ENCODE measurements at places on chromosomes 5 and 9.

- no peak for DNase-seq
Observed at GRCh38 chr5:140249536-140249935, 53.4 kb downstream of the PFDN1 start.

DNA sequence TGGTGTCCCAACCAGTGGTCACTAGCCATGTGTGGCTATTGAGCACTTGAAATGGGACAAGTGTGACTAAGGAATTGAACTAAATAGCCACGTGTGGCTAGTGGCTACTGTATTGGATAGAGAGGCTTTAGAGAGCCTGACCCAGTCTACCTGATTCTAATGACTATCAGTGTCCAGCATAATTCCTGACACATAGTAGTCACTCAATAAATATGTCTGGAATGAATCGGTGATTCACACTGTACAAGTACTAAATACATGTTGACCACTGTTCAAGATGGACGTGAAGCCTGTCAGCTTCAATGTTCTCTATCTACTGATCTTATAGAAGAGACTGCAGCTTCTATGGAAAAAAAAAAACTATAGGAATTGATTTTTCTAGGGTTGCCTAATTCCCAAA, 57.7 kb upstream of the MAST4 start:
- DNase-seq: no peak

GRCh38 chr9:32741706-32742105, 41.6 kb upstream of the TMEM215 start:
- no peak for DNase-seq

DNA sequence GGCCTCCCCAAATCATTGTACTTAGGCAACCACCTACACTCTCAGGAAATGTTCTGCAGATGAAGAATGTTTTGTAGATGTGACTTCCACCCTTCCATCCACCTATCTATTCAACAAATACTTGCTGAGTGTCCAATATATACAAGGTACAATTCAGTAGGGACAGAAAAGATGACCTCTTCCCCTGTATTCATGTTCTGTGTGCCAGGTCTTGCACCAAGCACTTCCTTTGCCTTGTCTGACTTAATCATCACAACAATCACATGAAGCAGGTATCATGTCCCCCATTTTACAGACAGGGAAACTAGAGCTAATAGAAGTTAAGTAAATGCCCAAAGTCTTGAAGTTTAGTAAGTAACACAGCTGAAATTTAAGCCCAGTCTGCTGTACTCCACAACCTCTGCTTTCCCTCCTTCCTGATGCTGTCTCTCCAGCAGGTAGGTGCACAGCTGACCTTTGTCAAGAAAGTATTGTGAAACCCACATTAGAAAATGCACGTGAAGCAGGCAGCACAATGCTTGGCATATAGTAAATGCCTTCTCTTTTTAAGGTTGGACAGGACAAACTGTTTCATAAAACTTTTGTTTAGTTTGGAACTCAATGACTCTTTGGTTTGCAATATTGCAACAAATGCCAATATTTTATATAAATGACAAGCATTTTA, 296.5 kb downstream of the DEPDC1B start:
- no peak for DNase-seq

DNA sequence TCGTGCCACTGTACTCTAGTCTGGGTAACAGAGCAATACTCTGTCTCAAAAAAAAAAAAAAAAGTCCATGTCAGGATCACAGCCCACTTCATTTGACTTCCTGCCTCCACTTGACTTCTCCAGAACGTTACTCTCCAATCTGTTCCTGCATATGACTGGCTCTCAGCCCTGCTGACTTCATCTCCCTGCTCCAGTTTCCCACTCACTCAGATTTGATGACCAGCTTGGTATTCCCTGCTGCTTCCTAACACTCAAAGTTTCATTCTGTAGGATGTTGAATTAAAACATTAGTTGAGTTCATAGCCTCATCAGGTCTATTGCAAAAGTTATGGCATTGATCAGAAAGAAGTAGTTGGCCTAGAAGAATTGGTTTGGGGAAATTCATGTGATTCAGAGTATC, 52.3 kb downstream of the UGCG start:
- DNase-seq: no peak

DNA sequence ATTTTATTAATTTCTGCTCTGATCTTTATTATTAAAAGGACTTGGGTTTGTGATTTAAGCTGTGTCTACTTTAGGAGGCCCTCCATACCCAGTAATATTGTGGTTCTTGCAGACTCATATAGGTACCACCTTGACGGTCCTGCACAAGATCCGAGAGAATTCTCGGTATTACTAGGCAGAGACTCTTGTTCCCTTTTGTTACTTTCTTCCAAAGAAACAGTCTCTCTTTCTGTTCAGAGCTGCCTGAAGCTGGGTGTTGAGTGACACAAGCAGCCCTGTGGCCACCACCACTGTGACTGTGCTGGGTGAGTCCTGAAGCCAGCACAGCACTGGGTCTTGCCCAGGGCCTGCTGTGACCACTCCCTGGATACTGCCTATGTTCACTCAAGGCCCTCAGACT, 666.6 kb downstream of the SEMA5A start:
- no peak for DNase-seq

DNA sequence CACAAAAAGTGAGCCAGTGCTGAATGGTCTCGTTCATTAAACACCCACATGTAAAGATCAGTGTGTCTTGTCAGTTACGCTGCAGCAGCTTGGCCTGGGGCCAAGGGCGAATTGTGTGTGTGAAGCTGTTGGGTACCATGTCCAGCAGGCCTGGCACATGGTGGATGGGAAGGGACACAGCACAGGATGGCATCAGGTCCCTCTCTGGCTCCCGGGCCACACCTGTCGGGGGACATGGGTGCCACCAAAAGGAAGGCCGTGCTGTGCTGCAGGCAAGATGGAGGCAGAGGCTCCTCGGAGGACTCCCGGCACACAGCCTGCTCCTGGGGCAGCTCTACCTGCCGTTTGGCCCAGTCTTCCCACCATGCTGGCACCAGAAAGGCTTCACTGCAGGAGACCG, 32.0 kb downstream of the NKD2 start:
- no peak for DNase-seq

DNA sequence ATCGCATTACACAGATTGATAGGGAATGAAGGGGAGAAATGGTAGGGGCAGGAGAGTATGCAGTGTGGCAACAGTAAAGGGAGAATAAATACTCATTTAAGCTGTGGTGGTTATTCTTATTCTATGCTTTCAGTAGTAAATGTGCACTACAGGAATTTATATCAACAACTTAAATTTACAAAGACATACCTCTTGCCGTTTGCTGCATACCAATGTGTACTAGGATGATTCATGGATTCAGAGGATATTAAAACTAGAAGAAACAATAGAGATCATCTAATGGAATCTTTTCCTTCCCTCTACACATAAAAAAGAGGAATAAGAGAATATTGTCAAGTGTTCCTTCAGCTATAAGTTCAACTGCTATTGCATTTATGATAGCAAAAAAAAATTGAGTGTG, 103.3 kb upstream of the RASA1 start:
- no peak for DNase-seq

DNA sequence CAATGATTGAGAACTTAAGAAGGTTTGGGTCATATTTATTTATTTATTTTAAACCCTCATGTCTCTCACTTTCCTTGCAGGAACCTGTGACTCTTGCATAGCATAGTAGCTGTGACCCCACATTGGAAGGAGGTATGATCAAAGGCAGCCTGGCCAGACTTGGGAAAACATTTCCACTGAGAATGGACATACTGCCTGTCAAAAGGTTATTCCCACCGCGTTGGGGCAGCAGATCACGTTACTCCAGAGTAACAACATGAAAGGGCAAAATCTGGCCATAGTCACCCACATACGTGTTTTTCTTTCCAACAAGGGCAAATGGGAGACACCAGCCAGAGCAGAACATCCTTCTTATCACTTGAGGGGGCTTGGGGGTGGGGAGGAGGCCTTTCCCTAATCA, 95.7 kb downstream of the ARL15 start:
- no peak for DNase-seq

- DNase-seq: no peak
Observed at GRCh38 chr9:14902561-14902960, 7.7 kb downstream of the FREM1 start.

DNA sequence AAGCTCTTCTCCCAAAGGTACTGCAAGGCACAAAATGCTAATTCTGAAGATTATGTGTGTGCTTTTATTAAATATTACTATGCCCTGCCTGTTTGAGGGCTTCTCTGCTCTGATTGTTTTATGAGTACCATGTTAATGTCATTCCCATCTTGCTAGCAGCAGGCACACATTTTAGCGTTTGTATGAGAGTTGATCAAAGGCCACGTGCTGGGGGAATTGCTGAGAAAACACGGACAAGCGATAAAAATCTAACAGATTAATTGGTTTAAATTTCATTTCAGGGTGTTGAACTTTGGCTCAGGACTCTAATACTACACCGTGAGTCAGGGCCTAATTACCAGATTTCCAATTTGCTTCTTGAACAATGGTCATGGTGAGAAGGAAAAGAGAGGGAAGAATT, 298.4 kb downstream of the EBF1 start:
- no peak for DNase-seq

DNA sequence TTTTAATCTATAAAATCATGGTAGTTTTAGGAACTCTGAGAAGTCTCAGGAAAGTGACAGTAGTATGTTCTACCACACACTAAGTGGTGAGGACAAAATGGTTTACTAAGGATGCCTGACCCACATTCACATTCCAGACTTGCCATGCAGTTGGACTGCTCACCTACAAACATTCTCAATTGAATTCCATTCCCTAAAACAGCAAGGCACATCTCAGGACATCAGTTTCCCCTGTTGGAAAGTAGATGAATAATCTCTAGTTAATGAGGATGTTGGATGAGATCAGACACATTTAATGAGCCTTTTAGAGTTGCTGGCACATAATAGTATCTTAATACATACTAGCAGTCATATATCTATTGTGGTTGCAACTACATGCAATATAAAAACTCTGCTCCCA, 76.6 kb downstream of the ZNF618 start:
- DNase-seq: no peak

- DNase-seq: no peak
Observed at GRCh38 chr9:28267351-28267750, 694.1 kb upstream of the C9orf72 start.

DNA sequence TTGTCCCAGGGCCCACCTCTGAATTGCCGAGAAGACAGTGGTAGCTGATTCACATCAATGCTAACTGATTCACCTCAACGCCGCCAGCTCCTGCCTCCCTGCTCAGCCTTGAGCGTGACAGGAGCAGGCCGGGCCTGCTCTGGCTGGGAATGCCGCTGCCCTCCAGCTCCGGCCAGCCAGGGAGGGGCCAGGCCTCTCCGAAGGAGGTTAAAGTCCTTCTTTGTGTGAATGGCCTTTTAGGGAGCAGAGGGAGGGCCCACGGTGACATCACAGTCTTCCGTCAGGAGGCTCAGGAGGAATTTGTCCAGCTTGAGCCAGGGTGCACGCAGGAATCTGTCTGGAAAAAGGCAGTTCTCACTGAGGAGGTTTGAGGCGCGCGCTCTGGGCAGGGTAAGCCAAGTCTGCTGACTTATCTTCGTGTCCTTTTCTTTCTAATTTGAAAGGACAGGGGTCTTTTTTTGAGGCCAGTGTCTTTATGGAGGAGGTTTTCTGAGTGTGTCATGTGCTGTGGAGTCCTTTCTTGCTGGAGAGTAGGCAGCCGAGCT, 82.7 kb downstream of the C9orf152 start:
- no peak for DNase-seq

DNA sequence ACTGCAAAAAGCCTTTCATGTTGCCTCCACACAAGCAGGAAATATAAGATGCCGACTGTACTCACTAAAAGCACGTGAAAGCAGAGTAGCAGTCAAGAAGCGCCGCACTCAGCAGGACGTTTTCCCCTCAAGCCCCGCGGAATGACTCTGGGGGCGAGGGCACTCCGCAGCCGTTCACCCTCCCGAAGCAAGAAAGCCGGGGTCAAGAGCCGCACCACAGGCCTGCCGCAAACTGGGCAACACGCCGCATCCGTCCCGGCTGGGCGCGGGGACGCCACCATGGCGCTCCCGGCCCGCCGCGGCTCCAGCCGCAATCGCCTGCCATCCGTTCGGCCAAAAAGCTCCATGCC, 364 bp downstream of the RPS6 start:
- DNase-seq: no peak

DNA sequence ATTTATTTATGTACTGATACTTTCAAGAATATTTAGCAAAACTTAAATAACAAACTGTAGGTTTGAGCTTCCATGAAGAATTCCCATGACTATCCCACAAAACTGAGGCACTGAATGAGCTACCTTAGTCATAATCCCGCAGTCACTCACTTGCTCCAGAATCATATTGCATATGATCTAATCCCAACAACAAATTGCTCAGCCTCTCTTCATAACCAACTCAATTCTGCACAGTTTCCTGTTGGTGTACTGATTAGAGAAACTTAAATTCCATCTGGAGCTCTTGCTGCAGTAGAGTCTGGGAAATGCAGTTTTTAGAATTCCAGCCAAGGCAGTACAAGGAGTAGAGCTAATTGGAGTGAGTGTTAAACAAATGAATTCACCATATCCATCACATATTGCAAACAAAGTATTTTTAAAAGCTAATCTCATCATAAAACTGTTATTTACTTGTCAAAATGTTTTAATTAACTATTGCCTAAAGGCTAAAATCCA, 35.7 kb upstream of the CDH18 start:
- no peak for DNase-seq

DNA sequence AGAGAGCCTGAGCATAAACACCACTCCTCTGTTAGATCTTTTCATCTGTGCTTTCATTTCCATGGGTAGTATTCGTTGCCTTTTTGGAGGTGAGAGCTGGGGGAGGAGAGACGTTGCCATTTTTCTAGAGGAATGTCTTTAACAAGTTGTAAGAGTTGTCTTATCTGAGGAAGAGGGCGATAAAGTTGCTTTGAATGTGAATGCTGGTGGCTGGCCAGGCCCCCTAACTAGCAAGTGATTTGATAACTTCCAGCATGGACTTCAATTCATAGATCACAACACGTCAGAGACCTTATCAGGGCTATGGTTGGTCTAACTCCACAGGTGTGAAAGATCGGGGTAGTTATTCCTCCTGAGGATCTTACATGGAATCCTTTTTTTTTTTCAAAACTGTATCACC, 30.0 kb upstream of the AOPEP start:
- no peak for DNase-seq

- DNase-seq: no peak
Observed at GRCh38 chr5:163730206-163730756, 224.9 kb downstream of the MAT2B start.

GRCh38 chr5:165227515-165227914, 1722.1 kb downstream of the MAT2B start:
- DNase-seq: no peak

- DNase-seq: no peak
Observed at GRCh38 chr9:106994463-106994862, 131.5 kb downstream of the ZNF462 start.

DNA sequence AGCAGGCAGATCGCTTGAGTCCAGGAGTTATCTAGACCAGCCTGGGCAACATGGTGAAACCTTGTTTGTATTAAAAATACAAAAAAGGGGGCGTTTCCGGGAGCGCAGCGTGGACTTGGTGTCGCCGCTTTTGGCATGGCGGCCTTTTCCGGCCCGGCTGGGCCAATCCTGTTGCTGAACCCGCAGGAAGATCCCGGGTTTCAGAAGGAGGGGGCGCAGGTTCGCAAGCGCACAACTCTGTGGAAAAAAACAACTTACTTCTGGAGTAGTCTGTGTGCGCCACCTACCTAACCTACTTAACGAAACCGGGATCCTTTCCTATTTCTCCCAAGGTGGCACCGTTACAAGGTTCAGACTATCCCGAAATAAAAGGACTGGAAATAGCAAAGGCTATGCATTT, 198.6 kb downstream of the MSX2 start:
- no peak for DNase-seq

All from DMS 273 treated with DMSO at 0.1 percent for 48 hours (cell line).